Body of pancreas (tissue), 4 donors: ENCODE measurements at places on chromosomes 5 and 9. TPM values are rescaled to one million over a fixed set of nuclear protein-coding genes. Genes with fewer than 3 reads are reported as not detected.

GRCh38 chr5:167769846-167770413 is 521.5 kb upstream of the WWC1 start:
- H3K27me3 ChIP-seq = no peaks in the 10 kb centered on the region
- no peak for DNase-seq
- H3K4me3 ChIP-seq = no peak overlapping the region
- H3K36me3 ChIP-seq = no peaks in the 10 kb centered on the region
- H3K4me1 ChIP-seq = no peaks in the 10 kb centered on the region

AJM1 gene
- total RNA-seq = 13.2 TPM

BHMT2 gene
- total RNA-seq = 1.6 TPM

GRCh38 chr9:89234205-89235067 is 55.8 kb upstream of the SHC3 start:
- no peaks in the 10 kb centered on the region for H3K36me3 ChIP-seq
- no peak for DNase-seq
- H3K4me3 ChIP-seq = no peak overlapping the region
- peaks cover 5% of the 10 kb centered on the region for H3K4me1 ChIP-seq

DNA sequence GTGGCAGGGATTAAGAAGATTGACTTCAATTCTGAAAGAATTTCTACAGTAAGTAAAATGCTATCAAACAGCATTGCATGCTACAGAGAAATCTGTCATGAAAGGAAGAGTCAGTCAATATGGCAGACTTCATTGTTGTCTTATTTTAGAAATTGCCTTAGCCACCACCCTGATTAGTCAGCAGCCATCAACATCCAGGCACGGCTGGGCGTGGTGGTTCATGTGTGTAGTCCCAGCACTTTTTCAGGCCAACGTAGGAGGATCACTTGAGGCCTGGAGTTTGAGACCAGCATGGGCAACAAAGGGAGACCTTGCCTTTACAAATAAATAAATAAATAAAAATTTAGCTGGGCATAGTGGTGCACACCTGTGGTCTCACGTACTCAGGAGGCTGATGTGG is 46.6 kb downstream of the RMI1 start:
- no peak for DNase-seq
- H3K27me3 ChIP-seq = no peaks in the 10 kb centered on the region
- no peak overlapping the region for H3K4me3 ChIP-seq
- no peaks in the 10 kb centered on the region for H3K4me1 ChIP-seq
- no peak overlapping the region for H3K27ac ChIP-seq

DNA sequence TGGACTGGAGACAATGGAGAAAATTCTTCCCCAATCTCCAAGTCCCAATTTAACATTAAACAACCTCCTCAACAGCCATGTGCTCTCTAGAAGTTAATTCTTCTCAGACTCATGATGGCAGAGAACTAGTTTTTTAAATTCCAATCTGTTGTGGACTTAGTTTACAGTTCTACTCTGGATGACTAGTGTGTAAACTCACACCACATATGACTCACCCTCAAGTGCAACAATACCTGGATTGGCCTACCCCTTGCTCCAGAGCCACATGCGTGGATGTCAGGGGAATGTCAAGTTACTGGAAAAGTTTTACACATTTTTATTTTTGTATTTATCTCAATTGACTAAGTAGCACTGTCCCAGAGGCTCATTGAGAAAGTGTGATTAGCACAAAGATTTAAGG is 136.0 kb upstream of the EFNA5 start:
- H3K27me3 ChIP-seq = no peaks in the 10 kb centered on the region
- DNase-seq = no peak
- no peak overlapping the region for H3K4me3 ChIP-seq
- no peaks in the 10 kb centered on the region for H3K4me1 ChIP-seq

ANKRD34B gene
- not detected for total RNA-seq

DNA sequence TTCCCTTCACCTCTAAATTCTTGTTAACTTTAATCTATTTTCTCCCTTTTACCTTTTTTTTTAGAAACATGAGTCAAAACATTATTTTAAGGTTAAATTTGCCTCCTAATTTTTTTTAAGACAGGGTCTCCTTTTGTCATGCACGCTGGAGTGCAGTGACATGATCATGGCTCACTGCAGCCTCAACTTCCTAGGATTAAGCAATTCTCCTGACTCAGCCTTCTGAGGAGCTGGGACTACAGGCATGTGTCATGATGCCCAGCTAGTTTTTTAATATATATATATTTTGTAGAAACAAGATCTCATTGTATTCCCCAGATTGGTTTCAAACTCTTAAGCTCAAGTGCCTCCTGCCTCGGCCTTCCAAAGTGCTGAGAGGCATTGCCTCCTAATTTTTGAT is 424.7 kb upstream of the FAM174A start:
- H3K36me3 ChIP-seq = no peaks in the 10 kb centered on the region
- no peak overlapping the region for H3K4me3 ChIP-seq
- no peaks in the 10 kb centered on the region for H3K4me1 ChIP-seq
- H3K27me3 ChIP-seq = no peaks in the 10 kb centered on the region
- DNase-seq = no peak

DNA sequence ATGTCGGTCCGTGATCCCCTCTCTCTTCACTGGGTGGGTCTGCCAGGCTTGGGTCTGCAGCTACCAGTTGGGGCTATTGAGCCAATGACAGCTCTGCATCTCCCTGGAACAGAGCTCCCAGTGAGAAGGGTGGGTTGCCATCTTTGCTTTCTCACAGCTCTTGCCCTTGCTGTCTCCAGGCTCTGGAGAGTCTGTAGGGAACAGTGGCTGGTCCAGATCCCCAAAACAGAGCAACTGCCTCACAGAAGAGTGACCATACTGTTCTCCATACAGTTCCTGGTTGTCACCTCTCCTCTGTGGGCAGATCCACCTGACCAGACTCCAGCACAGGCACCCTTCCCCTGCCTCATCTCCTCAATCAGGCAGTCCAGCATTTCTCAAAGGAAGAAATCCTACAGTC is 5.2 kb upstream of the IFNA17 start:
- no peaks in the 10 kb centered on the region for H3K36me3 ChIP-seq
- no peaks in the 10 kb centered on the region for H3K4me1 ChIP-seq
- H3K4me3 ChIP-seq = no peak overlapping the region
- DNase-seq = no peak
- H3K27me3 ChIP-seq = no peaks in the 10 kb centered on the region
- no peak overlapping the region for H3K27ac ChIP-seq

GRCh38 chr9:34996181-34996904 is 6.8 kb downstream of the DNAJB5 start:
- no peaks in the 10 kb centered on the region for H3K36me3 ChIP-seq
- DNase-seq = no peak
- no peak overlapping the region for H3K27ac ChIP-seq
- H3K4me1 ChIP-seq = peaks cover 22% of the 10 kb centered on the region
- H3K27me3 ChIP-seq = no peaks in the 10 kb centered on the region

ABLIM3 gene
- total RNA-seq = 11.2 TPM

DNA sequence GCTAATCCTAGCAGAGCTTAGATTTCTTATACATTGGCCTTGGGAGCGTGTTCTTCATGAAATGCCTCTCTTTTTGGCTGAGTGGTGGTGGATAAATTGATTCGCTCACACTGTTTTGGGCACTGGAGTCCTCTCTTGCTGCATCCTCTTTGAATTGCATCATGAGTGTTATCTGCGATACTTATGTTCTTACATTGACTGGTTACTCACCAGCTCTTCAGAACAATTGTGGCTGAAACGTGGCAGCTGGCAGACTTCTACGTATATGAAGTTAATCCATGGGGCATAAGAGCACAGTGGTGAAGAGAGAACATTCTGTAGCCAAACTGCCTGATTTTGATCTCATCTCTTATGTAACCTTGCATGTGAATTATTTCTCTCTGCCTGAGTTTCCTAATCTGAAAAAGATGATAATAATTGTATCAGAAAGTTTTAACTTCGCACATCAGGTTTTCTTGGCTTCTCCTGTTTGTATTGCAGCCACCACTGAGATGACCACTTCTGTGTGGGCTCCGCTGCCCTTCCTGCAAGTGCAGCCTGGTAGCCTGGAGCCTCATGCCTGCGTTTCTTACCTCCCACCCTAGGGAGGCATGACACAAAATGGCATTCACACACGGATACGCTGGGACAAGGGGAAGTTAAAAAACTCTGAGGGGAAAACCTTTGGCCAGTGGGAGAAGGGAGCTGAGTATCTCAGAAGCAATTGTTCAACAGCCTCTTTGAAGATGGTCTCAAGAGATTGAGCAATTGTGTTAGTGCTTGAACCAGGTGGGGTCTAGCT is 295.2 kb downstream of the ARHGAP26 start:
- H3K36me3 ChIP-seq = no peaks in the 10 kb centered on the region
- no peaks in the 10 kb centered on the region for H3K4me1 ChIP-seq
- H3K4me3 ChIP-seq = no peak overlapping the region
- H3K27ac ChIP-seq = no peak overlapping the region
- no peaks in the 10 kb centered on the region for H3K27me3 ChIP-seq

DNA sequence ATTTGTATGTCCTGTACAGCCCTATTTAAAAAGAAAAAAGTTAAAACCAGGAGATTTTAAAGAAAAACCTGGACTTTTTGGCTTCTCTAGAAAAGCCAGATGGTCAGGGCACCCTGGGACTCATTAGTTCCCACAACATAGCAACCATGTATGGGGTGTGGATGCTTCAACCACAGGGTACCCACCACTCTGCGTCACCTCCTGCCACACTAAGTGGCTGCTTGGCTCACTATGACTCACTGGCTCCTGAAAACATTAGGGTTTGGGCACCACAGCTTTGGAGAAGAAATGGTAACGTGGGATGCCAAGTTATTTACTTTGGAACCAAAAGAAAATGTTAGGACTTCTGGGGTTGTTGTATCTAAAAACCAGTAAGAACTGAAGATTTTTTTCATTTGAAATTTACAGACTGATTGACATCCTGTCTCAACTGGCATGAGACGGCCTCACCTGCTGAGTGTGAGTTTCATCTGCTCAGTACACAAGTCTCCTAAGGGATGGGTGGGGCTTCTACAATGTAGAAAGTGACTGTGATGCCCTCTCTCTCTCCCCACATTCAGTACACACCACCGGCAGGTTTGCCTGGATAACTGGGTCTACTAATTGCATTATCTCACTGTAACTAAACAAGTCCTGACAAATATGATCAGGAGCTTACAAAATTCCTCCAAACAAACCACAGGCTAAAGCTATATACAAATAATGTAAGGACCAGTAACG is 103.9 kb downstream of the ESM1 start:
- no peak overlapping the region for H3K4me3 ChIP-seq
- H3K27me3 ChIP-seq = no peaks in the 10 kb centered on the region
- DNase-seq = no peak
- H3K4me1 ChIP-seq = peaks cover 23% of the 10 kb centered on the region
- no peaks in the 10 kb centered on the region for H3K36me3 ChIP-seq

DMRTA1 gene
- total RNA-seq = 4.4 TPM

DNA sequence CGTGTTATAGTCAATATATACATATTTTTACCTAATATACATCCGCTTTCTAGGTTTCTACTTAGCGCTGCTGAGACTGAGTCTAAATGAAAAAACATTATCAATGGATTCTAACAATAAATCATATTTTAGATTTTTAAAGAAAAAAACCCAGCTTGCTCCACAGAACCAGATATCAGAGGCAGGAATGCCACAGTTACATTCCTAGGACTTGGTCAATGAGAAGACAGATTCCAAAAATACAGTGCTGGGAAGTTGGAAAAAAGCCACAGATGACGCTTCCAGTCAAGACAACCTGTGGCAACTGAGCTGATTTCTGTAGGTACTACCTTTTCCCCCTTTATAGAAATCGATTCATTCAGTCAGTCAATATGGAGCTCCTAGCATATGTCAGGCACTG is 577 bp upstream of the CCDC112 start:
- H3K36me3 ChIP-seq = no peaks in the 10 kb centered on the region
- DNase-seq = peak; percentile 23
- peak overlapping the region; percentile 9 for H3K27ac ChIP-seq

PSAT1 gene
- total RNA-seq = 21.8 TPM

DNA sequence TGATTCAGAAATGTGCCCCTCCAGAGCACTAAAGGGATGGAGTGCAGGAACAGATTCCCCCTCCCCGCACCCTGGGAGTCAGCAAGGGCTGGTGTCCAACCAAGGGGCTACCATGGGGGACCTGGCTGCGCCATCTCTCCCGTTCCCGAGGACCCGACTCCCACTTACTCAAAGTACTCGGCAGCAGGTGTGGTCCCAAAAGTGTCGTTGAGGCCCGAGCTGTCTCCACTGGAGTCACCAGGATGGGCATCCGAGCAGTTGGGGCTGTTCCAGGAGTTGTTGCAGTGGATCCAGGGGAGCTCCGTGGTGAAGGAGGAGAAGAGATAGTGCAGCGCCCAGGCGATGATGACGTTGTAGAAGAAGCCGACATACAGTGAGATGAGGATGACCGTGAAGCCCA is 12.9 kb downstream of the SLC6A3 start:
- H3K27me3 ChIP-seq = no peaks in the 10 kb centered on the region
- H3K36me3 ChIP-seq = no peaks in the 10 kb centered on the region
- no peak overlapping the region for H3K27ac ChIP-seq
- H3K4me1 ChIP-seq = no peaks in the 10 kb centered on the region
- H3K4me3 ChIP-seq = no peak overlapping the region
- DNase-seq = no peak

LCN10 gene
- total RNA-seq = 4.6 TPM

DNA sequence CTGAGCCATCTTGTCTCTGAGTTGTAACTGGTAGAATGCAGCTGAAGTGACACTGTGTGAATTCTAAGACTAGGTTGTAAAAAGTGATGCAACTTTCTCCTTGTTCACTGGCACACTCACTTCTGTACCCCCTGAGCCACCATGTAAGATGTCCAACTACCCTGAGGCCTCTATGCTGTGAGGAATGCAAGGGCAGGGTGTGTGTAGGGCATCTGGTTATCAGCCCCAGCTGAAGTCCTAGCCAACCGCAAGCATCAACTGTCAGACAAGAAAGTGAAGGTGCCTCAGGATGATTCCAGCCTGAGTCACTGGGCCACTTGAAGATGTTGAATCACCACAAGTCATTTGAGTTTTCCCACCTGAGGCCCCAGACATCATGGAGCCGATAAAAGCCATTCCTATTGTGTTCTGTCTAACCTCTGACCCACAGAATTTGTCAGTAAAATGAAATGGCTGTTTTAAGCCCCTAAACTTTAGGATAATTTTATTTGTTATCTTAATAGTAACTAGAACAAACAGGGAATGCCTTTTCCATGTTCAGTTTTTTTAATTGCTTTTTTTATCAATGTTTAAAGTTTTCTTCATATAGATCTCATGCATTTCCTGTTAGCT is 18.7 kb upstream of the RHOBTB3 start:
- no peak overlapping the region for H3K27ac ChIP-seq
- no peaks in the 10 kb centered on the region for H3K27me3 ChIP-seq
- DNase-seq = no peak
- H3K4me3 ChIP-seq = no peak overlapping the region

- no peak overlapping the region for H3K27ac ChIP-seq
- H3K36me3 ChIP-seq = no peaks in the 10 kb centered on the region
- peaks cover 20% of the 10 kb centered on the region for H3K4me1 ChIP-seq
- no peak overlapping the region for H3K4me3 ChIP-seq
These were observed 56.2 kb upstream of the ZSWIM6 start for GRCh38 chr5:61275841-61276240.

PFN3 gene
- total RNA-seq = not detected

- no peak overlapping the region for H3K27ac ChIP-seq
- no peak overlapping the region for H3K4me3 ChIP-seq
- no peaks in the 10 kb centered on the region for H3K4me1 ChIP-seq
- no peak for DNase-seq
- no peaks in the 10 kb centered on the region for H3K36me3 ChIP-seq
These were observed 627.9 kb downstream of the KCTD16 start for GRCh38 chr5:144798595-144798994.

LMNB1 gene
- 1.3 TPM for total RNA-seq

PNPLA7 gene
- total RNA-seq = 27.7 TPM
